ENCODE measurements at places on chromosomes 2 and 18. TPM values are rescaled to one million over a fixed set of nuclear protein-coding genes. Genes with fewer than 3 reads are reported as not detected.

GRCh38 chr18:59779979-59780378 lies 82.8 kb upstream of the CCBE1 start:
- peak; percentile 96 for DNase-seq

Gene HOXD8
- 0.49 TPM for total RNA-seq

DNA sequence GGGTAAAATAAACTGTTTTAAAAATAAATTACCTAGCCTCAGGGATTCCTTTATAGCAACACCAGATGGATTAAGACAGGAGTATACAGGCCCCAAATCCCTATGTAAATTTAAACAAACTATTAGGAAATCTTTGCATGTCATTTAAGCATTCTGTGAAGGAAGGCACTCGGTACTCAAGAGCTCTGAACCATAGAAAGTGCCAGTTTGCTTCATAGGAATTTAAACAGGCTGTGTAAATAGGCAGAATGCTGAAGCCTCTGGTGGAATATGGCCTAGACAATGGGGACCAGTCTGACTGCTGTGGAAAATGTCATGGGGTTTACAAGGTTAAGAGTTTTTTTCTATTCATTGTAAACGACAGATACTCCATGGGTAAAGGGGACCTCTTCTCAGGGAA lies 377.4 kb downstream of the DLGAP1 start:
- DNase-seq: no peak

Gene TUBB8B
- not detected for total RNA-seq

Gene MYCN
- not detected for total RNA-seq

- DNase-seq: peak; percentile 72
Observed at GRCh38 chr18:43662657-43663056, 385.4 kb upstream of the SYT4 start.

DNA sequence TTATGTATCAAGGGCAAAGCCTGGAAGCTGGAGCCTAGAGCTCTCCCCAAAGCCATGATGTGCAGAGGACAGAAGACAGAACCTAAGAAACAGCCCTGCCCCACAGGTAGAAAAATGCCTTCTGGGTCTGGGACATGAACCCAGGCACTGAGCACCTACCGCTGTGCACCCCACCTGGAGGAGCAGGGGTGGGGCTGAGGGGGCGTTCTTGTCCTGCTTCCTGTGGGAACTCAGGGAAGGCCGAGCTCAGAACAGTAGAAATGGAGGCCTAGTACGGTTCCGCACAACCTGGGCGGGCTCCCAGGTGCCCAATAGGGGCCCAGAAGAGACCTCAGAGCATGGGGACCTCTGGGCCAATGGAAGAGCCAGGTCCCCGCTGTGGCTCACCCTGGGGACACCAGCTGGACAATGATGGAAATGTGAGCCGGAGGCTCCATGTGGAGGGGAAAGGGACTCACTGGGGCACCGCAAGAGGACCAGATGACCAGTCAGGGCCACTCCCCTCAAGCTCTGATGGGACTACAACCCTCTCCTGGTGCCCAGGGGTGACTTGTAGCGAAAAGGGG lies 3.2 kb downstream of the CRACDL start:
- DNase-seq: no peak

GRCh38 chr2:199144546-199144945 lies 313.2 kb downstream of the SATB2 start:
- no peak for DNase-seq

DNA sequence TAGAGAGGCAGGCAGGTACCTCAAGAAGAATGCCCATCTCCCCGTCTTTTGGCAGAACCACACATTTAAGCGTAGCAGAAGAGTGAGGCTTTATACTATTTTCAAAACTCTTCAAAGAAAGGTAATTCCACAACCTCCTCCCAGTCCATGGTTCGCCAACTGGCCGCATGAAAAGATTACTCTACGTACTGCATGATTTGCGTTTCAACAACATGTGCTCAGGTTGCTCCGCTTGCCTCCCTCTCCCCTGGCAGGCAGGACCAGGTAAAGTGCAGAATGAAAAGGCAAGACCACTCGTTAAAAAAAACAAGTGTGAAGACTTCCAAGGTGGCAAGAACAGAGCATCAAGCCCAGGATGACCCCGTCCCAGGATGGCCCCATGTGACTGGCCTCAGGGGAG lies 143.7 kb downstream of the SP3 start:
- DNase-seq: no peak

Gene IL36B
- total RNA-seq: not detected

- DNase-seq: peak; percentile 2
Observed at GRCh38 chr2:187174582-187174981, 273.5 kb downstream of the CALCRL start.

Gene XIRP2
- 0.02 TPM for total RNA-seq

DNA sequence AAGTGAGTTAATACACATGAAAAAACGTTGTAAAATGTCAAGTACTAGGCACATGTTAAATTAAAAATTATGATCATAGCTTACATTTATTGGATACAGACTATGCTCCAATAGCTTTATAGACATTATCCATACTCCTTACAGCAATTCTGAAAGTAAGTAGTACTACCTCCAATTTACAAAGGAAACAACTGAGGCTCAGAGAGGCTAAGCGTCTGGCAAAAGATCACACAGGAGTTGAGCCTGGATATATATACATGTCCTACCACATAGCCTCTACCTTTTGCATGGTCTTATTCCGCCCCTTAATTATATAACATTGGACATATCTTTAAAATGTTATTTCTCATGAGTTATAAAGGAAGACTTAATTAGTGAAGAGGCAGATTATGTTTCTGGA lies 127.3 kb downstream of the CSRNP3 start:
- no peak for DNase-seq

DNA sequence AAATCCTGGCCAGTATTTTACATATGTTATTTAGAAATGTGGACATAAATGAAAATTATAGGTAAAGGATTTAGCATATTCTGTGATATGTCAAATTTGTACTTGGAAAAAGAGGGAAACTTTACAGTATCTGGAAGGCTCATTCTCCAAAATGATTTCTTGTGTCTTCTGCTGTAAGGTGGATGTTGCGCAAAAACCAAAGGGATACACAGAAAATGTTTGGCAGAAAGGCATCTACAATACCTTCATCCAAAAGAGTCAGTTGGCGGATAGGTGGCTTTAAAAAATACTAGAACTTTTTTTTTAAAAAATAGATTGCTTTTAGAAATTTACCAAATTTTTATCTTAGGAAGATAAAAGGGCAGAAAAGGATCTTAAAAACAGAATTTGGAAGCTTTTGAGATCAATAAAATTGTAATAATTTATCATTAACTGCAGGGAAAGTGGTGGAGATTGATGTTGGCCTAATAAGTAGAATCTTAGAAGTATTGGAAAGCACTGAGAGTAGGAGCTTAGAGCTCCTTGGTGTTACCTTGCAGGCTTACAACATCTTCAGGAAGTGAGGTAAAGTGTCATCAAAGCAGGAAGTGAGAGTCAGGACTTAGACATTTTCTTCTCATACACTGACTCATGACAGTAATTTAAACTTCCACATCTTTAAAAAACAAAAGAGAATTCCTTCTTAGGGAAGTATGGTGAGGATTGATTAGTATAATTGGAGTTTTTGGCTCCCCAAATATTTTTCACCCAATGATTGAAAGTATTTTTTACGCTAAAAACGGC lies 2.1 kb downstream of the NABP1 start:
- DNase-seq: peak; percentile 89

- DNase-seq: no peak
Observed at GRCh38 chr2:205770577-205770976, 88.3 kb downstream of the NRP2 start.

DNA sequence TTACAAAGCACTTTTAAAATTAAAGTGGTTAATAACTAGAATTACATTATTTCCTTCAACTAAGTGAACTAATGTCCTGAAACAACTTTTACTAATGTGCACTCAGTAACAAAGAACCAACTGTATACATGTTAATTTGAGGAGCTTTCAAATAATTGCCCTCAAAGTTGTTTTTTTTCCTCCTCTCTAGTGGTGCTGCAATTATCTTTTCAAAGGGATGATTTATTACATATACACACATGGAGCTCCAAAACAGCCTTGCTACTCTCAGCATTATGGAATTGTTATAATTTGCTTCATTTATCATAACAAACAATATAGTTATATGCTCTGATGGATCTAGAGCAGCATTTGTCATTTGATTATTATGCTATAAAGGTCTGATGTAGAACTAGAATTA lies 246.3 kb upstream of the RASGRP3 start:
- DNase-seq: no peak

DNA sequence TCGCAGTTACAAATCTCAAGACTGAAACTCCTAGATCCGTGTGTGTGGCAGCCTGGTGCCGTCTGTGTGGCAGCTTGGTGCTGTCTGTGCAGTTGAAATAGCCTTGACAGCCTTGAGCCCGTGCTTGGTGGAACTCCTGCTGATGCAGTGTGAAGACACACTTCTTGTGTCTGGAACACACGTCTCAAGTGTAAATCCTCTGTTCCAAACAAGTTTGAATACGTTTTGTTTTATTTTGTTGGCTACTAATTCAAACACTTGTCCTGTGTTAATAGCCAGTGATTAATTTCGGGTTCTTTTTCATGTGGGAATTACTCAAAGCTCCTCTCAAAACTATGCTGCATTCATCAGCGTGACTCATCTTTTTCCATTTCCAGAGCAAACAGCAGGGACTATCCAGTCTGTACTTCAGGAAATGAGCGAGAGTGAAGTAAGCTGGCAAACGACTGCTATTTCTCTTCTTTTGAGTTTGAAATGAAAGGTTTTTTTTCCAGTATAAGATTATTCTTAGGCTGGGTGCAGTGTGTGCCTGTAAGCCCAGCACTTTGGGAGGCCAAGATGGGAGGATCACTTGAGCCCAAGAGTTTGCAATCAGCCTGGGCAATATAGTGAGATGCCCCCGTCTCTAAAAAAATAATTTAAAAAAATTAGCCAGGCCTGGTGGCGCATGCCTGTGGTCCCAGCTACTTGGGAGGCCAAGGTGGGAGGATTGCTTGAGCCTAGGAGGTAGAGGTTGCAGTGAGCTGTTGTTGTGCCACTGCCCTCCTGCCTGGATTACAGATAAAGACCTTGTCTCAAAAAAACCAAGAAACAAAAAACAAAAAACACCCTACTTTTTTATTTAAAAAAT lies 152.9 kb downstream of the SPP2 start:
- DNase-seq: peak; percentile 98

Measured in M059J (cell line).